Stimulated activated CD4-positive, alpha-beta T cell treated with anti-CD3 and anti-CD28 coated beads, Interleukin-2, amount 100 ng/mL, for 24 hours (primary cell): ENCODE measurements at places on chromosomes 16 and 17.
A peak's percentile ranks its signal among the peaks of the same experiment; 100 is the strongest.

GRCh38 chr16:56547120-56547948 lies 17.5 kb upstream of the MT4 start:
- no peak for DNase-seq

DNA sequence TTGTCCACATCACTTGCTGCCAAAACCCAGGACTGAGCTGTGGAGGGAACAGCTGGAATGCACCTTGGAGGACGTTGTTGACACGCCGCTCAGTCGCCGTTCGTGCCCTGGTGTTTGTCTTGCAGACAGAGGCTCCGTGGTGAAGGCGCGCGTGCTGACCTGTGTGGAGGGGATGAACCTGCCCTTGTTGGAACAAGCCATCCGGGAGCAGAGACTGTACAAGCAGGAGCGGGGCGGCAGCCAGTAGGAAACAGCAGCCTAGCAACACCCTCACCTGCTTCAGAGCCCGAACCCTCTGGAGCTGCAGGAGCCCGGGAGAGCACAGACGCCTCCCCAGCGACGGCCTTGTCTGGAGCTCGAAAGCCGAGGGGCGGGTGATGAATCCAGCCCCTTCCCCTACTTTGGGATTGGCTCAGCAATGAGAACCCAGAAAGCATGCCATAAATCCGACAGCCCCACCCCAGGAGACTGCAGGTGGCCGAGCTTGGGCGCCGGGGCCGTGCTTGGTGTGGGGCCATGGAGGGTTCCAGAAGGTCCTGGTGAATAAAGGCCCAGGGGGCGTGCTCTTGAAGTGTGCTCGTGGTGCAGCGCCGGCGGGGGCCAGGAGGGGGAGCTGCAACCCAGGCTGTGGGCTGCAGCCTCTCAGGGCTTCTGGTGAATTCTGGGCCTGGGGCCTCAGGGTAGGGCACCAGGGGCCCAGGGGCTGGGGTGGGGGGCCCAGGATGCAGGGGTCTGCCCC lies 470 bp upstream of the CDK3 start:
- DNase-seq = peak; percentile 79

DNA sequence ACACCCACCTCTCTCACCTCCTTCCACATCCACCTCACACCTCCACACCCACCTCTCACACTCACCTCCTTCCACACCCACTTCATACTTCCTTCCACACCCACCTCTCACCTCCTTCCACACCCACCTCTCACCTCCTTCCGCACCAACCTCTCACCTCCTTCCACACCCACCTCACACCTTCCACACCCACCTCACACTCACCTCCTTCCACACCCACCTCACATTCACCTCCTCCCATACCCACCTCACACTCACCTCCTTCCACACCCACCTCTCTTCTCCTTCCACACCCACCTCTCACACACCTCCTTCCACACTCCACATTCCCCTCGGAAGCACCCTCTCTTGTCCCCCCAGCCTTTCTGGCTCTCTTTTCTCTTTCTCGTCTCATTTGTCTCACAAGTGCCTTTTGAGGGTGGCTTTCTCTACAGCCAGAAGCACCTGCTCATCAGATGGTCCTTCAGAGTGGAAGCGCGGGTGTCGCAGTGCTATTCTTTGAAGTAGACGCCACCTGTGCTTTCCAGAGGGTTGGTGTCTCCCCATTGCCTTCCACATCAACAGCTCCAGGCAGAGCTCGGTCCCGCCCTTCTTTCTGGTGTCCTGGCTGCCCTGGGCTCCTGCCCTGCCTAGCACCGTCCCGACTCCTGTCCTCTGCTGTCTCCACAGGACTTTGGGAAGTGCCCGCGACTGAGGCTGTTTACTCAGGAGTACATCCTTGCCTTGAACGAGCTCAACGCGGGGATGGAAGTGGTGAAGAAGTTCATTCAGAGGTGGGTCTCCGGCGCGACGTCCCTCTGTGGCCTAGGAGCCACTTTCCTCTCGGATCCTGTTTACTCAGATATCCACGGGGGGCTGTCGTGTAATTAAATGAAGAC lies 109.4 kb upstream of the PLCG2 start:
- DNase-seq = no peak

DNA sequence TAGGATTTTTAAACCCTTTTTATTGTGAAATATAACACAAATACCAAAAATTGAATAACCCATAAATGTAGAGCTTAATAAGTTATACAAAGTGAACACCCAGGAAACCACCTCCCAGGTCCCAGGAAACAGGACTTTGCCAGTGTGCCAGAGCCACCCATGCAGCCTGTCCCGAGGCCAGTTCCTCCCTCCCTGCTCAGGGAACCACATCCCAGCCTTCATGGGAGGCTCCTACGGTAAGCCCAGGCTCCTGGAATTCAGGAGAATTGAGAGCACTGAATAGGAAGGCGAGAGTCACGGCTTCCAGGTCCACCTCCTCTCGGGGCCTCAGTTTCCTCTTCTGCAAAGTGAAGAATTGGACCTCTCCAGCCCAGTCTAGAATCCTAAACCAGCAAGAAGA lies 178.2 kb downstream of the TMEM132E start:
- DNase-seq = no peak

GRCh38 chr16:66273644-66274334 lies 92.7 kb upstream of the CDH5 start:
- no peak for DNase-seq

- no peak for DNase-seq
These were observed 13.1 kb downstream of the USP7 start for GRCh38 chr16:8950580-8951077.

DNA sequence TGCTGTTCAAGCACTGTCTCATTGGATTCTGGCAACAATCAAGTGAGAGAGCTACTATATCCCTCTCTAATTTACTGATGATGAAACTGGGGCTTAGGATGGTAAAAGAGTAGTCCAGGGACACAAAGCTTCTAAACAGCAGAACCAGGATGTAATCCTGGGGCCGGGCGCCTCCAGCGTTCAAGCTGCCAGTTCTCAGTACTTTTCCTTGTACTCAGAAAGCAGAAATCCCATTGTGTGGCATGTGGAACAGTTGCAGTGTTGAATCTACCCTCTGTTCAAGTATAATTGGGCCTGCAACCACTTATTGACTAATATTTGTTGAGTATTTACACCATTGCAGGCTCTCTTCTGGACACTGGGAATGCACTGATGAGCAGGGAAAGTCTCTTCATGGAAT lies 14.5 kb upstream of the CDH13 start:
- DNase-seq = no peak

GRCh38 chr16:81891736-81892364 lies 112.8 kb downstream of the PLCG2 start:
- no peak for DNase-seq

DNA sequence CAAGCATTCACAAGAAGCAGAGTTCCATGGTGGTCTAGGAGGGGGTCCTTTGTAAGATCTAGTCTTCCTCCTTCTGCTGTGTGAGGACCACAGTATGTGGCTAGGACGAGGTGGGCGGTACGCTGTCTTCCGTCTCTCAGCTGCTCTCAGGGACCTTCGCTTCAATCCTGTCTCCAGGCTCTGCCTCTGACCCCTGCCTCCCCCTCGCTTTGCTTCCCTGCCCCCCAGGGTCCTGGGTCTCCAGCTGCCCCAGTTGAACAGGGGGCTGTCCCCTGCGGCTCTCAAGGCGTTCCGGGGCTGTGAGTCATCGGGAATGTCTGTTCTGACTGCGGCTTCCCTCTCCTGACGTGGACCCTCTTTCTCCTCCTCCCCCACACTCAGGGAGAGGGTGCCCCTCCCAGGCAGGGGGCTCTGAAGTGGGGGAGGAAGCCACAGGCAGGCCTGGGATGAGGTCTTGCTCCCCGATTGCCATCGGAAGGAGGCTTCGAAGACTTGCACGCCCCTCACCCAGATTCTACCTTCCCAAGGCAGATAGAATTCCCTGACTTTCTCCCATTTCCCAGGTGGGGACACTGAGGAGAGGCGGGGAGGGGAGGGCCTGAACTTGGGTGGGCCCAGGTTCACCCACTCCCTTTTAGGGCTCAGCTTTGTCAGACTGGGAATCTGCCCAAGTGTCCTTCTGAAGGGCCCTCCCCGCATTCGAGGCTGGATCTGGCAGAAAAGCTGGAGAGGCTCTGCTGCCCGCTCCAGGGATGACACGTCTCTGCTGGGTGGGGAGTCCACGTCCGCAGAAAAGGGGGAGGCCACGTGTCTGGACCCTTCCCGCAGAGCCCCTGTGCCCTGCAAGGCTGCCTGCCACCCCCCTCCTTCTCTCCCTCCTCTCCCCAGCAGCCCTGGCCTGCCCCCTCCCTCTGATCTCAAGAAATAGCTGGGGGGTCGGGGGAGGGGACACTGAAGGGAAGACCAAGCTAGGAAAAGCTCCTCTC lies 9.1 kb upstream of the COL1A1 start:
- peak; percentile 15 for DNase-seq

- no peak for DNase-seq
These were observed 603.8 kb downstream of the CDH8 start for GRCh38 chr16:61432421-61432820.

DNA sequence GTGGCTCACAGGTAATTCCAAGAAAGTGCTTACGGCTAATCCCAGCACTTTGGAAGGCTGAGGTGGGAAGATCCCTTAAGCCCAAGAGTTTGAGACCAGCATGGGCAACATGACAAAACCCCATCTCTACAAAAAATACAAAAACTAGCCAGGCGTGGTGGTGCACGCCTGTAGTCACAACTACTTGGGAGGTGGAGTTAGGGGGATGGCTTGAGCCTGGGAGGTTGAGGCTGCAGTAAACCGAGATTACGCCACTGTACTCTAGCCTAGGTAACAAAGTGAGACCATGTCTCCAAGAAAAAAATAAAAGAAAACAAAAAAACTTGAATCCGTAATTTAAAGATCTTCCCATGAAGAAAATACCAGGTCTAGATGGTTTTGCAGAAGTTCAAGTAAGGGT lies 5.0 kb downstream of the ICAM2 start:
- DNase-seq = no peak

GRCh38 chr17:45677770-45678169 lies 106.3 kb upstream of the CRHR1 start:
- DNase-seq = no peak

DNA sequence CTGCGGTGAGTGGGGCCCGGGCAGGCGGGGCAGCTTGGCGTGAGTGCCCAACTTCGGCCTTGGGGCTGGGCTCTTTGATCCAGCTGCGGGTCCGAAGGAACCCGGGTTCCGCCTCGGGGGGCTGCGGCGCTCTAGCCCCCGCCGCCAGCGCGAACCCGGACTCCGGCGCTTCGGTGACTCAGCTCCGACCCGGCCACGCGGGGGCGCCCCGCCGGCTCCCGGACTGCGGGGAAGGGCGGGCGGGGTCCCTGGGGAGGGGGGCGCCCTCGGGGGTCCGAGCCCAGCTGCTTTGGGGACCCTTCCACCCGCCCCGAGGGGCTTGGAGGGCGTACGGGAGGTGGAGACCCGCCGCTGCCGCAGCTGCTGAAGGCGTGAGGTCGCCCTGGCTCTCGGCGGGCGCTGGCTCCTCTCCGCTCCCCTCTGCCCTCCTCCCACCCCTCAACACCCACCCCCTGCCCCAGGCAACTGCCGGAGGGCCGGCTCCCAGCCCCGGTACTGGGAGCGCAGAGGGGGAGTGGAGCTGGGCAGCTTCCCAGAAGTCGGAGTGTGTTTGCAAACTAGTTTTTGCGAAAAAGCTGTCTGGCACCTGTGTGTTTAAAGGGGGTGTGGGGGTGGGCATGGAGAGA lies 516 bp downstream of the CPNE2 start:
- DNase-seq = peak; percentile 64

GRCh38 chr16:68434624-68435210 lies 13.6 kb downstream of the SMPD3 start:
- DNase-seq = no peak

DNA sequence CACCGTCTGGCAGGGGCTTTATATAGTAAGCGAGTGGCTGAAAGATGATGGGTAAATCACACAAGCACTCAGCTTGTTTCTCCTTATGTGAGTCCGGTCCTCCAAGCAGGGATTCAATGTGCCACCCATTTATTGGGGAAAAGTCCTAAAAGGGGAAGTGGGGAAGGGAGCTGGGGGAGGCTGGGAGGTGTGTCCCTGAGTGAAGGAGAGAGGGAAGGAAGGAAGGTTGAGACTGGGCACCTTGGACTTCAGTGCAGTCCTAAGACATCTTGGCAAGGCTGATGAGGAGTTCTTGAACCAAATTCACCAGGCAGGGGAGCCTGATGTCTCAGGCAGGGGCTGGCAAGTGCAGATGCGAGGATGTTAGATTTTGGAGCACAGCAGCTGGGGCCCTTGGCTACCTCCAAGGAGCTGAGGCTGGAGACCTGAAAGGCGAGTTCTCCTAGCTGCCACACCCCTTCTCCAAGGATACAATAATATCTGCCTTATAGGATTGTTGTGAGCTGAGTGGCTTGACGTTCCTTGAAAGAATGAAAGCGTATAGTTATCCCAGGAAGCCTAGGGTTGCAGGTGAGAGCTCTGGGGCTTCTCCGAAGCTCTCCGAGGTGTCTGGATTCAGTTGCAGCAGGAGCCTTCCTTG lies 23.0 kb upstream of the CYLD start:
- no peak for DNase-seq
